Muscle of arm (tissue), 14 donors: ENCODE measurements at places on chromosomes 1 and 21. TPM values are rescaled to one million over a fixed set of nuclear protein-coding genes. Genes with fewer than 3 reads are reported as not detected.
A peak's percentile ranks its signal among the peaks of the same experiment; 100 is the strongest.

AGBL4 gene
- polyA plus RNA-seq = 0.72 TPM

FMN2 gene
- 0.69 TPM for polyA plus RNA-seq

NES gene
- 1,186 TPM for polyA plus RNA-seq

SYT14 gene
- 4.2 TPM for polyA plus RNA-seq

ADAM30 gene
- polyA plus RNA-seq = not detected

CLDN8 gene
- not detected for polyA plus RNA-seq

LRRC71 gene
- polyA plus RNA-seq = 0.43 TPM

RBM8A gene
- not detected for polyA plus RNA-seq

HES5 gene
- polyA plus RNA-seq = 0.32 TPM

TRABD2B gene
- polyA plus RNA-seq = 8.2 TPM

UAP1 gene
- polyA plus RNA-seq = 29.1 TPM

DNA sequence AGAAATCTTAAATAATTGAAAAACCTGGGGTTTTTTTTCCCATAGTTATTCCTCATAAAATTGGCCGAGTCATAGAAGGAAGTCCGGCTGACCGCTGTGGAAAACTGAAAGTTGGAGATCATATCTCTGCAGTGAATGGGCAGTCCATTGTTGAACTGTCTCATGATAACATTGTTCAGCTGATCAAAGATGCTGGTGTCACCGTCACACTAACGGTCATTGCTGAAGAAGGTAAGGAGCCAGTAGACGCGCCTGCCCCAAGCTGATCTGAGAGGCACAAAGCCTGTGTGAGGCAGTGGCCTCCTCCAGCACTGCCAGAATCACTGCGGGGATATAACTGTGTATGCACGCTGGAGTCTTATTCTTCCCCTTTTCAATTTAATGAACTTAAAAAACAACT is 100.3 kb downstream of the PHTF1 start:
- no peak for DNase-seq

DNA sequence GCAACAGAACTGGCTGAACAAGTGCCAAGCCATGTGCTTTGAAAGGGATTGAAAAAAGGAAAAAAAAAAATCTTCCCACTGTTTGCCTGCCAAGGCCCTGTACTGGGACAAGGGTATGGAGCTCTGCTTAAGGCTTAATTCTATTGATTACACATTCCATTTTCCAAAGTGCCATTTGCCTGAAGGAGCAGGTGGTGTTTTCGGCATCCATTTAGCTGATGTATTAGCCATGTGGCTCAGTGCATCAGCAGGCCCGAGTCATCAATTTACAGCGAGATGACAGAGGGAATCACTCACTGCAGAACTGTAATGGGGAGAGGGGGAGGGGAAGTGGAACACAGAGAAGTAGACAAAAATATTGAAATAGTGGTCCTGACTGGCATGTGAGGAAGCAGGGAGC is 144.2 kb upstream of the BEND5 start:
- DNase-seq = no peak

DNA sequence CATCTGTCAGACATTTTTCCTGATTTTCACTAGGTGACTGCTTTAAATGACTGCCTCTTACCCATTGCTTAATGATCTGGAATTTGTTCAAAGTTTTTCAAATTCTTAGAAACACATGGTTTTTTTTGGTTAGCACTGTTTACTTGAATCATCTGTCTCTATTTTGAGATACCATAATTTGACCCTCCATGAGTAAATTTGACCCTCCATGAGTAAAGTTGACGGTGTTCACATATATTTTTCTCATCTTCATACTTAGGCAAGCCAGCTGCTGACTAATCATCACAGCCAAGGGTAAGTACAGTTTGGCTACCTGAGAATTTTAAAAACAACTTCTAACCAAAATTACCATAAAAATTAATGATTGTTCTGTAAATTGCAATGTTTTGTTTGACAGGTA is 586.5 kb downstream of the PTBP2 start:
- DNase-seq = no peak

DNA sequence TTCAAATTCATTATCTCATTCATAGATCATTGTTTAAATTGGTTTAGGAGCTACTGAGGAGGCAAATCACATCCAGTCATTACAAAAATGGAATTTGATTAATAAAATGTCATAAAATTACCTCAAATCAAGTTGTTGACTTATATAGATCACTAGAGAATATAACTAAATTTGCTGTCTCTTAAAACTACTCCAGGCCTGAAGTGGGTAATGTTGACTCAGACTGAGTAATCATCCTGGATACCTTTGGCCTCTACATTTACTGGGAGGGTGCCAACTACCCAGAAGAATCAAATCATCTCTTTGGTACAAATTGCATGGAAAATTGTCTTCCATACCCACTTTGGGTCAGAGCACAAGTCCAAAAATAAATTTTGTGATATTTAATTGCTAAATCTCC is 191.2 kb upstream of the GREM2 start:
- no peak for DNase-seq

DNA sequence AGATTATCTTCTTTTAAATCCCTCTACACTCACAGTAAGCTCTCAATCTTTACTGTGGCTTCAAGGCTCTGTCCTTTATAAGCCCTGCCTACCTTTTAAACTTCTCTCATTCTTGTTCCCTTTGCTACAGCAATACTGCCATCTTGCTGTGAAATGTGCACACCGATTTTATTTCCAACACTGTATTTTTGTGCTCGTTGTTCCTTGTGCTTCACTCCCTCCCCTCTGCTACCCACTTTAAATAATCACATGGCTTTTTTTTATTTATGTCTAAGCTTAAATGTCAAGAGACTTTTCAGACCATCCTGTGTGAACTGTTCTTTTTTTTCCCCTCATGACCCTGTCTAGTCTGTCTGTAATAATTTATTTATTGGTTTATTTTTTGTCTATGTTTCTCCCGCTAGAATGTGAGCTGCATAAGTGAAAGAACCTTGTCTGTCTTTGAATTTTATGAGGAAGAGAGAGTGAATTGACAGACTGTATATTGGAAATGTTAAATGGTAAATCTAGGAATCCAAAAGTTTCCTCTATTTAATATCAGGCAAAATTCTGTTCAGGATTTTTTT is 45.7 kb downstream of the ABCD3 start:
- DNase-seq = peak; percentile 6

- no peak for DNase-seq
Measured at GRCh38 chr1:90317628-90318027, 322.7 kb downstream of the ZNF326 start.

- no peak for DNase-seq
Measured at GRCh38 chr1:27779122-27779521, 6.1 kb downstream of the STX12 start.

DNA sequence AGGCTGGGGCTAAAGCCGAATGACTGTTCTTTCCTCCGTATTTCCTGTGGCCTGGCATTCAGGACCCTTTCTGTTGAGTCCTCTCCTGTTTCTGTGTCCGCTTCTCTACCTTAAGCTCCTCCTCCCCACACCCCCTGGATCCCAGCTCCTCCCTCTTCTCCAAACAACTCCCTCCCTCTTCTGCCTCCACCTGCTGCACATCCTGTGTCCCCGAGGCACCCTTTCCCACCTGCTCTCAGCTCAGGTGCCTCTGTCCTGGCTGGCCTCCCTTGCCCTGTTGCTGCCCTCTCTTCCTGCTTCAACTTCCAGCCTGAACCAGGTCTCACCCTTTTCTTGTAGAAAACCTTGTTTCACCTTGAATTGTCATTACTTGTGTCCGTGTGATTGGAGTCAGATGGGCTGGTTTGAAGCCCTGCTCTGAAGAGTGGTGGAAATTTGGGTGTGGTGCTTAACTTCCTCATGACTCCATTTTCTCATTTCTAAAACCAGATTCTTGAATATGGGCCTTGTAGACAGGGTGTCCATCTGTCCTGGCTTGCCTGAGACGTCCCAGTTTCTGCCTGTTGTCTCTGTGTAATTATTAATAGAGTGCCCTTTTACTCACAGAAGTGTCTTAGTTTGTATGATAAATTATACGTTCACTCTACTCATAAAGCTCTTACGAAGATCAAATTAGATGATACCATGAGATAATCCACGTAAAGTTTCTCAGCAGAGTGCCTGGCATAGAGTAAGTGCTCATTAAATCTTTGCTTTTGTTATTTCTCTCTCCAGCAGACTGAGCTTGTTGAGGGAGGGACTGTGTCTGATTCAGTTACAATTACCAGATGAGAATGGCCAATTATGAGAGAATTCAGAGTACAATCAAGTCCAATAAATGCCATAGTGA is 58.9 kb upstream of the TRABD2B start:
- no peak for DNase-seq

GRCh38 chr21:29349702-29350101 is 51.0 kb downstream of the BACH1 start:
- no peak for DNase-seq

- DNase-seq = no peak
Measured at GRCh38 chr1:85570446-85571180, 9.9 kb upstream of the CCN1 start.

DNA sequence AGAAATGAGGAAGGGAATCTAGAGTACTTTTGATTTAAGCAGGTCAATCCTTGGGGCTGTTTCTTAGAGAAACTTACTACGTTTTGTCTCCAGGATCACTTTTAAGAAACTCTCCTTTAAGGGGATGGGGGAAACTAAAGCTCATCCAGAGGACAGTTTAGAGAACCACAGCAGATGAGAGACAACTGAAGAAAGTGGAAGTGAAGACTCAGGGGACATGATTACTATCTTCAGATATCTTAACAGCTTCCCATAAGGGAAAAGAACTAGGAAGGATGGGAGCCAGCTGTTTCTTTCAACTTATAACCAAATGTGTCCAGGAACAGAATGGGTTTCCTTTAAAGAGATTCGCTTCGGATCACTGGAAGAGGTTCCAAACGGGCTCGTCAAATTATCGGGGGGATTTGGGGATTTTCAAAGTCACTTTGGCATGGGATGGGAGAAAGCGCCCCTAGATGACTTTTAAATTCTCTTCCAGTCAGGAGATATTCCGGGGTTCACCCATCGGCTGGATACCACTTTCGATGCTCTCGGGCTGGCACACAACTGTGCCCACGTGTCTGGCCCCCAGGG is 1.2 kb downstream of the SCMH1 start:
- DNase-seq = peak; percentile 23

GRCh38 chr1:16146279-16147155 is 9.4 kb downstream of the EPHA2 start:
- DNase-seq = peak; percentile 80

DNA sequence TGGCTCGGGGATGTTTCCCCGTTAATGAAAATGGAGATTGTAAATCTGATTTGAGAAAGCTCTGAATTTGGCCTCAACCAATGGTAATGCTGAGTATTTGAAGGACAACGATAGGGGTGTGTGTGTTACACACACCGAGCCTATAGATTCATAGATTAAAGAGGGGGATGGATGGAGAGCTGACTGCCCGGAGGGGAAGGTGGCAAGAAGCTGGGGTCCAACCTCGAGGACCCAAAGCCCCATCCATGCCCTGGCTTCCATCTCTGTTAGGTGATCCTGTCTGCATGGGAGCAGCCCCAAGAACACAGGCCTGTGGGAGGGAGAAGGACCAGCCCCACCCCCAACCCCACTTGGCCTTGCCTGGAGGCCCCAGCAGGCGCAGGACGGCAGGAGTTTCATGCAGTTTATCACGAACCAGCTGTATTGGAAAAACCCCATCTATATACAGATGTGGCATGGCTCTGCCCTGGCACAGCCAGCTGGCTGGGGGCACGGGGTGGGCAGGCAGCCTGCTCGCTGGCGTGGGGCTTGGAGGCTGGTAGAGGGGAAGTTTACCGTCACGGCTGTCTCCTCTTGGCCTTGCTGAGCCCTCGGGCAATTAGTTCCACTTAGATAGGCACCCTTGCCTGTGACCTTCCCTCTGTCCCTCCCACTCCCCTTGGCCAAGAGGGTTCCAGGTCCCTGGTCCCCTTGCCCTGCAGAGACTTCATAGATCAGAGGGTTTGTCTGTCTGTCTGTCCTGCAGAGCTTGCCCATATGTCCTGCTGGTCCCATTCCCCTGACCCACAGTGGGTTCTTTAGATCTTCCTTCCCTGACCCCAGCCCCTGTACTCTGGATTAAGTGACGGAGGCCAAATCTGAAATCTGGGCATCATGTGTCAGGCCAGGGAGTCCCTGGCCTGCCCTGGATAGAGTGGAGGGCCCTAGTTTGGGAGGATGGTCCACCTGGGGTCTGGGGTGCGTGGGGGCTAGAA is 3.0 kb downstream of the HSPB7 start:
- no peak for DNase-seq

DNA sequence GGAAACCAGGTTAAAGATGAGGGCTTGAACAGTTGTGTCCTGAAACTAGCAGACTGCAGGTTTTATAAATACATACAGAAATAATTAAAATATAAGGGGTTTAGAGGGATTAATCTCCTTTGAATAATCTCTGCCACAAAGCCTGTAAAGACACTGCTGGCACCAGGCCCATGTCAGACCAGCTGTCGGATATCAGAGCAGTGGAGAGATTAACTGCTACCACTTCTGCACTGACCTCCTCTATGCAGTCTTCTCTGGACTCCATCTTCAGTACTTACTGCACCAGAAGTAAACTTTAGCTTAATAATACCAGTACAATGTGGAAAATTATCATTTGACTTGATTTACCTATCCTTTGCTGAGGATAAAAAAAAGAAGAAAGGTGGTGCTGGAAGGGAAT is 128.6 kb downstream of the LHX4 start:
- peak; percentile 29 for DNase-seq

- no peak for DNase-seq
Measured at GRCh38 chr1:155253208-155253607, 2.1 kb downstream of the ENTREP3 start.

GRCh38 chr1:202577381-202577780 is 132.9 kb downstream of the SYT2 start:
- no peak for DNase-seq

DNA sequence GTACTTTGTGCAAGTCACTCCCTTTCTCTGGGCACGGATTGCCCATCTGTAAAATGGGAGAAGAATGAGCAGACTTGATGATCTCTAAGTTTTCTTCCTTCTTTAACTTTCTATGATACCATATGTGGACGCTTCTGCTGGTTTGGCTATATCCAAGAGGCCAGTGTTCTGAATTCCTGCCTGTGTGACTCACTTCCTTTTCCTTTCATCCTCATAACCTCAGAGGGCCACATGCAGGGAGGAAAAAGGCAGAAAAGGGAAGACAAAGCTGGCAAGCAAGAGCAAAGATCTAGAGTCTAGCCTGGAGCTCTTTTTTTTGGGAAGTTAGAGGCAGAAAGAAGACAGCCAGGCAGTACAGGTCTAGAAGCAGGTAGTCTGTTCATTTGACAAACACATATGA is 151.2 kb downstream of the OMA1 start:
- peak; percentile 9 for DNase-seq

- no peak for DNase-seq
Measured at GRCh38 chr21:33208534-33208933, 21.2 kb upstream of the IFNAR2 start.

DNA sequence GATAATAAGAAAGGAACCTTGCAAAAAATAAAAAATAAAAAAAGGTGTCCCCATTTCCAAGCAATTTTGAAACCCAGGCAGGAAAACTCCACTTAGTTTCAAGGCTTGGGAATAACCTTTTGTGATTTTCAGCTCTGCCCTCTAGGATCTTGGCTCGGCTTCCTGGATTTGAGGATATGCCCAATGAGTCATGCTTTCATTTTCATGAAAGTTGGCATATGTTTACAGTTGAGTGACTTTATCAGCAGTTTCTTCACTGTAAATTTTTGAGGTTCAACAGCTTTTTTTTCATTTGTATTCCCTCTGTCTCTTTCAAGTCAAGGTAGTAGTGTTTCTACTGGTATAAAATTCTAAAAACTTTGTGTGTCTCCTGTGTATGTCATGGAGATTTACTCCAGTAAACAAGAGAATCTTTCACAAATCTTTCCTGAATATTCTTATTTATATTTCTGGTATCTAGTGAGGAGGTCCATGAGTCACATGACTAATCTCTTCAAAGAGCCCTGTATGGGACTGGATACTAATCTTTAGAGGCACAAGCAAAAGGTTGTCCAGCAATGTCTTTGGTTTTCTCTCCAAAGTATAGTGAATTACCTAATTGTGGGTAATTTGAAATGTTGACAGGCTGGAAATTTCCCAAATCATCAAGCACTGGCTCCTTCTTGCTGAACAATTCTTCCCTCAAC is 335.3 kb downstream of the BRINP2 start:
- DNase-seq = no peak
